GM04504 (cell line): ENCODE measurements at places on chromosomes 7 and 10.

DNA sequence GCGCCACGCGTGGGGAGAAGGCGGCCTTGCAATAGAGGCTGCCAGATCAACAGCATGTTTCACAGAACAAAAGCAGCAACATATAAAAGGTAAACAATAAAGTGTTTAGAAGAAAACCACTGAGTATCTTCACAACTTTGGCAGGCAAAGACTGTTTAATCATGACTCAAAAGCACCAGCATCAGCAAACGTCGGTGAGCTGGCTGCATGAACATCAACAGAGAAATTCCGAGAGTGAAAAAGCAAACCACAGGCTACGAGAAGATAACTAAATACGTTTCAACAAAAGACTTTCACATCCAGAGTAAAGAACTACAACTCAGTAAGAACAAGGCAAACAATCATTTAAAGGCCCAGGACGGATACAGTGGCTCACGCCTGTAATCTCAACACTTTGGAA is 172.0 kb downstream of the MAD1L1 start:
- DNase-seq = no peak

- no peak for DNase-seq
These were observed 1.0 kb downstream of the TLL2 start for GRCh38 chr10:96512524-96513304.

GRCh38 chr10:44906486-44906885 is 4.7 kb upstream of the TMEM72 start:
- no peak for DNase-seq

DNA sequence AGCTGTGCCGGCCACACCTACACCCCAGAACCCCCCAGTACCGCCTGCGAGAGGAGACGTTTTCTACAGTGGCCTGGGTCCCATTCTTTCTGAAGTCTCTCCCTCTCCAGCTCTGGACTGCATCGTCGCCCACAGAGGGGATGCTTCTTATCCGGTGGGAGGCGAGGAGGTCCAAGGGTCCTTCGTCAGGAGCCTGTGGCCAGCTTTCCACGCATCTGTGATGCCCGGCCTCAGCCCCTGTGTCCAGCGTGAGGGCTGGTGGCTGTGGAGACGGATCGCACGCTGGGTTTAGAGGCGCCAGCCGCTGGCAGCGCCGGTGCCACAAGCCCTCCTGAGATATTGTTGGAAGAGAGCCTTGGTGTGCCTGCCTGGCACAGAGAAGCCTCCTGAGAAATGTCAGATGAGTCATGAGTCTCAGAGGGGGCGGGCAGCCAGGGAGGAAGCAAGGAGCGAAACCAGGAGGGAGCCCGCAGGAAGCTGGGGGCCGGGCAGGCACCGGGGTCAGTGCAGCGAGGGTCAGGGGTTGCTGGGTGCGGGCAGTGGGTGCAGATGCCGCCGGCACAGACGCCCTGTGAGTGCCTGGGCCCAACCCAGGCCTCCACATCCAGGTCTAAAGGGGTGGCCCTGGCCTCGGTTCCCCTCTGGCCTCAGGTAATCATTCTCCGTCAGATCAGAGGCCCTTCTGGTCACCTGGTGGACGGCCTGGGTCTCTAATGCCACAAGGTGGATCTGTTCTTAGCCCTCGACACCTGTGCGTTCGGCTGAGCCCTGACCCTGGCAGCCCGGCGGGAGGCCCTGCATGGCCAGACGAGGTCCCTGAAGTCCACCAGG is 86.0 kb upstream of the DIP2C start:
- no peak for DNase-seq

DNA sequence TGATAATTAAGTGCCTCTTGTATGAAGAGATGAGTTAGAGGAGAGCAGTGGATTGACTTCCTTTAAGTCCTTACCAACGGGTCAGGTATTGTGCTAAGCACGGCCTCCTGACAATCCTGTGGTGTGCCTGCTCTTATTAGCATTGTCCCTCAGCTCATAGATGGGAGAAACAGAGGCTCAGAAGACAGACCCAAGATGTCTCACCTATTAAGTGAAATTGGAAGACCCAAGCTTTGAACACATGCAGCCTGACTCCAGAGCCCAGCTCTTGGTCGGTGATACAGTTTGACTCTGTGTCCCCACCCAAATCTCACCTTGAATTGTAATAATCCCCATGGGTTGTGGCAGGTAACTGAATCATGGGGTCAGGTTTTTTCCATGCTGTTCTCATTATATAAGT is 53.8 kb downstream of the CCDC3 start:
- no peak for DNase-seq

DNA sequence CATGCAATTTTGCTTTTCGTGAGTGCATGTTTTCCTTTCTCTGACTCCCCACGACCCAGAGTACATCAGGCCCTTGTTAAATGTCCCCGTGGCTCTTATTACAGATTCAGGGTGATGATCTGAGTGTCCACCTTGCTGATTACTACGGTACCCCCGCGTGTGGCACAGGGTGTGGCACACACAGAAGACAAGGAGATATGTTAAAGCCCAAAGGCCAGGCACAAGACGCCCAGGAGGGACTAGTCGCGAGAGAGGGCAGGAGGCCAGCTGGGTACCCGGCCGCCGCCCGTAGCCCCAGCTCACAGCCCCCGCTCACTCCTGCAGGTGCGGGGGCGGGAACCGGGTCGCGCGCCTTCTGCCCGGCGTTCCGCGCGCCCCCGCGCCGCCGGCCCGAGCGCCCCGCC is 281 bp upstream of the EXOC6 start:
- no peak for DNase-seq

DNA sequence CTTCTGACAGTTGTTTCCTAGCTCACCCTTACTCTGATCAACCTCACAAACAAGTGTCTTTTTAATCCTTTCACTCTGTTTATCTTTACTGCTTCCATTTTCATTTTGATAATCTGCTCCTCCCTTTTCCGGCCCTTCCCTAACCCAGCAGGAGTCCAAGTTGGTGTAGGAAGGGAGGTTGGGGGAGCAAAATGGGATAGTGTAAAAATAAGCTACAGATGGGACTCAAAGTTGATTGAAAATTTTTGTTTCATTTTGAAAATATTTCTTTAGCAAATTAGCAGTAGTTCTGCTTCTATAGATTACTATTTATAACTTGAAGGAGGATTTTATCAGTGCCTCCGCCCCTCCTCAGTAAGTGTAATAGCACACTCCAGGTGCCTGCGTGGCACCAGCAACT is 112.0 kb downstream of the WNT2 start:
- no peak for DNase-seq

- DNase-seq = no peak
These were observed 40.2 kb upstream of the IFRD1 start for GRCh38 chr7:112410092-112410491.

- no peak for DNase-seq
These were observed 268.0 kb downstream of the PHTF2 start for GRCh38 chr7:78066599-78066998.

- DNase-seq = no peak
These were observed 4.8 kb downstream of the IL6 start for GRCh38 chr7:22731766-22732165.

DNA sequence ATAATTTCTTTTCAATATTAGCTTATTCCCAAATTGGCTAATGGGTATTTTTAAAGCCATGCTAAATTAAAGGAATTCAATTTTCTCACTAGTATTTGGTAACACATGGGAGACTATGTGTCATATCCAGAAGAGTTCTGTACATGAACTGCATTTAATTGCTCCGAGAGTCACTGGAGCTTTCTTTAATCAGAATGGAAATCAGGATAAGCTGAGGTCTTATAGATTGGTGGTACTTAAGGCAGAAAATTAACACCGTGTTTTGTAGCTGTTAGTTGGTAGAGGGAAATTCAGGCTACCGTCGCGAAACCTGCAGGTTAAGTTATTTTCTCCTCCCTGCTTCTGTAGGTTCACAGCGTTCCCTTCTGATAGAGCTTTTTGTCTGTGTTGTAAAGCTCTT is at the start of gene WEE2:
TSS of gene WEE2 (plus strand) at position 3 of the 400 bp plus-strand sequence. CDS start 406 bp downstream, outside the sequence.
- DNase-seq = no peak

- no peak for DNase-seq
These were observed 231.8 kb upstream of the FOXP2 start for GRCh38 chr7:114182837-114183236.

DNA sequence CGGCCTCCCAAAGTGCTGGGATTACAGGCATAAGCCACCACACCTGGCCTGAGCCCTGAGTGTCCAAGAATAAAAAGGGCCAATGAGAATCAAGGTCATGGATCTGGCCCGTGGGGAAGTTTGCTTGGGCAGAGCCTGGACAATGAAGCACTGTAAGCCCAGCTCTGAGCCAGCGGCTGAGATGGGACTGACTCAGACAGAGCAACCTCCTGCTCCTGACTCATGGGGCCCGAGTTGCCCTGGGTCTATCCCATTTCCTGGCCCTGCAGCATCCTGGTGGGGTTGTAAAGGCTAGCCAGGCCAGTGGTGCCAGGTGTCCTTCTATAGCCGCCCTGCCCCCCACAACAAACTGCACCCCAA is 5.2 kb upstream of the MYH16 start:
- peak; percentile 69 for DNase-seq

- no peak for DNase-seq
These were observed 40.9 kb upstream of the ST7 start for GRCh38 chr7:116912269-116912909.

DNA sequence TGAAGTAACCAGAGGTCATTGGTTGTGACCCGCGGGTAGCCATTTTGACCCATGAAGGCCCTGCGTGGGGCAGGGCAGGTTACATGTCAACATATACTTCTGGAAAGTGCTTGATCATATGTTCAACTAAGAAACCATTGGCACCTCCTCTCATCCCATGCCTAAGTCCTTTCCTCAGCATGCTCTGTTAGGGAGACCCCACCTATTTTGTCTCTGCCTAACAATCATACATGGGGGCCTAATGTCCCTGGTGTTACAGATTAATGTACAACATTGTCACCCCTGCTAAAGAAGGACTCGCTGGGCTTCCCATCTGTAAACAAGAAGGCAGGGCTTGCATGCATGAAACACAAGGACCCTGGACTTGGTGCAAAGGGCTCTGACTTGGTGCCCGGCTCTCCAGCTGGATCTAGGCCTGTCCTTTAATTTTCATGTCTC is 133.7 kb upstream of the TNS3 start:
- DNase-seq = no peak

DNA sequence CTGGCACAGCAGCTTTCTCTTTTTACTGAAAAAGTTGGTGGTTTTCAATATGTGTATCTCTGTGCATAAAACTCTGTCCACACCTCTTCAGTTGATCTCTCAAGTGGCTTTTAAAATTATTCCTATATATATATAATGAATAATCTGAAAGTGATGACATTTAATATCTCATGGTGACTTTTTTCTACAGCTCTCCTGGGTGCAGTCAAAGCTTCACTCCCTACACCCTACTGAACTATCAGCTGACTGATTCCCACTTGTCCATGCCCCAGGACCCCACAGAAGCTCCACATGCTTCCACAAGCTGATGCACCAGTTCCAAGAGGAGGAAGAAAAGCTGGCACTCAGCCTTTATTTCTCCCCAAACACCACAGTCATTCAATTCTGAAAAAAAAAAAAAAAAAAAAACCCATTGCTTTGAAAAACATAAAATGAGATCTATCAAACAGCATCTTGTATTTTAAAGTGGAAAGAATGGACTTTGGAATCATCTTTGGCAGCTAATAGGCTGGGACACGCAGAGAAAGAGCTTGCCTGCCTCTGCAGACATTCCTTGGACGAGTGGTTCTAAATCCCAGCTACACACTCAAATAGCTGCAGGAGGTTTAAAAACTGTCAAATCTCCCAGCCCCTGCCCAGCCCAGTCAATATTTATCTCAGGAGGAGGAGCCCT is 75.3 kb upstream of the GDF10 start:
- no peak for DNase-seq

DNA sequence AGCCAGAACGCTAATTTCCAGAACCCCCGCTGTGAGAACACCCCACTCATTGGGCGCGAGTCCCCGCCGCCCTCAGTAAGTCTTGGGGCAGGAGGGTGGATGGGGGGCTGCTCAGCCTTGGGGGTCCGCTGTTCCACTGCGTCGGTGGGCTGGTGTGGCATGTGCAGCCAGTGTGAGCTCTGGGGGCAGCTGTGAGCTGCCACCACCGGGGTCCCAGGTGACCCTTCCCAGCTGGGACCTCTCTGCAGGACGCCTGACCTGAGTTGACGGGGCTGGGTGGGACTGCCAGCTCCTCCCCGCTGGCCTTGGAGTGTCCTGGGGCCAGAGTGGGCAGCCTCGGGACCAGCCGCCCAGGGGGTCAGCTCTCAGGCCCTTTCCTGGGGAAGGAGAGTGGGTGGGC is 27.2 kb downstream of the TTYH3 start:
- DNase-seq = no peak

GRCh38 chr7:68107968-68108367 is 1111.3 kb downstream of the TYW1 start:
- no peak for DNase-seq

DNA sequence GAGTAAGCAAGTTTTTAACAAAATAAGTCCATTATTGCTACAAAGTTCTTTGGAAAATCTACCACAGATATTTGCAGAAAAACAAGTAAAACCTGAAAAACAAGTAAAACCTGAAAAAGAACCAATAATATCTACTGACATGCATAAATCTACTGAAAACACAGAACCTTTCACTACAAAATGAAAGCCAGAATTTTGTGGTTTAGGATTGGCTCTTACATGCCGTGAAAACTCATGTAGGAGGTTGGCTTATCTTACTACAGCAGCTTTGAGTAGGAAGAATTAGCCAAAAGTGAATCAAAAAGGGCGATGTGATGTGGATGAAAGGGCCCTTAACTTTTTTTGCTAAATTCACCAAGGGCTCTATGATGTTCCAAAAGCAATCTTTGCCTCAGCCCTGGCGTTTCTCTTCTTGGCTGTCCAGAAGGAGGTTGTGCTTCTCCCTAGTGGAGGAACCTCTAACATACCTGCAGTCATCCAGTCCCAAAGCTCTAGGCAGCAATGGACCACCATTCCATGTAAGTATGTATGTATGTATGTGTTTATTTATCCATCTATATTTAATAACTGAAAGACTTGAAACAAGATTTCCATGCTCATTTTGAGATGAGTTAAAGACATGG is 93.5 kb upstream of the ZNF804B start:
- DNase-seq = no peak

DNA sequence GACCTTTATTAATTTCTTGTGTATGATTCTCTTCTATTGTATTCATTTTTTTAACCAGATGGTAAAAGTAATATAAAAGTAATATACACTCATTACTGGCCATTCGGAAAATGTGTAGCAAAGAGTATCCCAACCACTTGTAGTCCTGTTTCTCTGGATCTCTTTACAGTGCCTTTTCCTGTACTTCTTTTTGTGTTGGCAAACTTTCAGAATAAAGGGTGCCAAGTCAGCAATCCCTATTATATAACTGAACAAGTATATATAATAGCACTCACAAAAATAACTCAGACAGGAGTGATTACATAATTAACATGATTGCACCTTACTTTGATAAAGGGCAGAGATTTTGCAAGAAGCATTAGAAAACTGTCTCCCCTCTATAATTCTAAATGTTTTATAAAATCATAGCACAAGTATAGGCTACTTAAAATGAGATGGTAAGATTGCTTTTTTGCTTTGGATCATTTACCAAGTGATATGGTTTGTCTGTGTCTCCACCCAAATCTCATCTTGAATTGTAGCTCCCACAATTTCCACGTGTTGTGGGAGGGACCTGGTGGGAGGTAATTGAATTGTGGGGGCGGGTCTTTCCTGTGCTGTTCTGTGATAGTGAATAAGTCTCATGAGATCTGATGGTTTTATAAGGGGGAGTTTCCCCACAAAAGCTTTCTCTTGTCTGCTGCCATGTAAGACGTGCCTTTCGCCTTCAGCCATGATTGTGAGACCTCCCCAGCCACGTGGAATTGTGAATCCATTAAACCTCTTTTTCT is 41.5 kb upstream of the EPC1 start:
- DNase-seq = no peak
